ENCODE measurements at places on chromosomes 1 and 21.

DNA sequence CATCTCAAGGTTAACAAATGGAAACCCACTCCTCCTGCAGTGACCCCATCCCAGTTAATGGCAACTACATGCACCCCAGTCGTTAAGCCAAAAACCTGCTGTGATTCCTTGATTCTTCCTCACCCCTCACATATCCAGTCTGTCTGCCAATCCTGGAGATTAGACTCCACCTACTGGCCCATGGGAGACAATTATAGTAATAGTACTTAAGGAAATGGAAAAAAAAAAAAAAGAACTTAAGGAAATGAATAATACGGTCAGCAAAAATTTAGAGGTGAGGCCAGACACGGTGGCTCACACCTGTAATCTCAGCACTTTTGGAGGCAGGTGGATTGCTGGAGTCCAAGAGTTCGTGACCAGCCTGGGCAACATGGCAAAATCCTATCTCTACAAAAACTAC is 7.0 kb downstream of the NOL9 start:
- no peak for DNase-seq

DNA sequence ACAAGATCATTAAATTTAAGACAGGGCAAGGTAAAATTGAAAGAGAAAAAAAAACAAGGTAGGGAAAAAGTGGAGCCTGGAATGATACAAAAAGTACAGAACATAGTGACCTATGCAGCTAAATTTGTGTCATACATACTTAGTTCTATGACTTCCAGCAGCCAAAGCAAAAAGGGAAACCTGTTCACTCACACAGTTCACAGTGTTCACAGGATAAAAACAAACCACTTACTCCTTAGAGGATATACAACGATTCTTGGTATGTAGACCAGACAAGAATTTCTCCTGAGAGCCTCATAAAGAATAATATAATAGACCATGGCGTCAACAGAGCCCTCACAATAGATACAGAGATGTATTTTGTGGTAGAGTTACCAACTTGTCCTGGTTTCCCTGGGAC is 27.5 kb downstream of the COA7 start:
- no peak for DNase-seq

DNA sequence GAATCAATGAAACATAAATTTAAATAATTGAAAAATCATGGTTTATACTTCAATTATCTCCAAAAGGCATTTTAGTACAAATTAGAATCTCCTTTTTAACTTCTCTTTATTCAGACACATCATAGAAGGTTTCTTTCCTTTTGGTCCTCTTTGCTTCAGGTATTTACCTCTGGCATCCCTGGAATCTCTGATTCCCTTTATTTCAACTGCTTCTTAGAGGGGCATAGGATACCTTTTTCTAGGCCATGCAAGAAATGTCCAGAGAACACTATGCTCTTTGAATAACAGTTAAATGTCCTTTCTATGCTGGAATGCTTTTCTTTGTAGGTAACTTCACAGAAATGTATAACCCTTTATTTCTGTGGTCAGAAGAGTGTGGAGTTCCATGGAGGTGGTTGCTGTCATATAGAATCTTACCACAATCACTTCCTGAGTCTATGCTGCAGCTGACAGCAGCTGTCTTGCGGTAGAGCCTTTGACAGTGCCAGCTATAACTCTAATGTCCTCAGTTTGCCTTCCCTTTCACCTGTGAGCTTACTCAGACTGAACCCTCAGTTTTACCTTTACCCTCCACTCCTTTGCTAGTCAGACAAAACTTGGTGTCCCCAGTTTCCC is 8.6 kb downstream of the LAMC2 start:
- DNase-seq = no peak

DNA sequence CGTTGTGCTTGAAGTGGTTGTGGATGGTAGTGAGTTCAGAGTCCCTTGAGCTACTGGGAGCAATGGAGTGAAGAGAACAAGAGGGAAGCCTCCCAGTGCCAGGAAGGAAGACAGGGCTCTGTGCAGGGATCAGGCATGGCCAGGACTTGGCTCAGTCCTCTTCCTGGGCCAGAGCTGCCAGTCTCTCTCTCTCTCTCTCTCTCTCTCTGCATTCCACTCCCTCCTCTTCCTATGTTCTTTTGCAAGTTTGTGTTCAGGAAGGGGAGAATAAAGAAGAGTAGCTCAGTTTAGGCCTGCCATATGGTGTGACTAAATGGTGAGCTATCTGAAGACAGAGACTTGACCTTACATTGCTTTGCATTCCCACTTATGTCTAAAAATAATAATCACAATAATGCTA is 20.5 kb upstream of the RPTN start:
- no peak for DNase-seq

- no peak for DNase-seq
Measured at GRCh38 chr1:32500387-32501209, 35.7 kb downstream of the ZBTB8B start.

- no peak for DNase-seq
Measured at GRCh38 chr1:9852410-9853248, 28.9 kb upstream of the CLSTN1 start.

DNA sequence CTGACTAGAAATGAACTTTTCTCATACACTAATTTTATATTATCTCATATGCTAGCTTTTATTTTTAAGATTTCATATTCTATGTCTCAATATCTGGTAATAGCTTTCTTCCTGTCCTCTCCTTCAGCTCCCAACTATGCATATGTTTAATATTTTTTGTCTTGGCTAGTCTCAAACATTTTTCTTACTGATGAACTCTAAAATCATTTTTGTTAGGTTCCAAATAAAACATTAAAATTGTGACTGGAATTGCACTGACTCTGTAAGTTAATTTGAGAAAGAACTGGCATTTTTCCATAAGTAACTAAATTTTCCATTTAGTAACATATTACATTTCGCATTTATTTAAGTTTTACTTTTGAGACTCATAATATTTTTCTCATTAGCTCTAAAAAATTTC is 368.5 kb upstream of the DPYD start:
- no peak for DNase-seq

DNA sequence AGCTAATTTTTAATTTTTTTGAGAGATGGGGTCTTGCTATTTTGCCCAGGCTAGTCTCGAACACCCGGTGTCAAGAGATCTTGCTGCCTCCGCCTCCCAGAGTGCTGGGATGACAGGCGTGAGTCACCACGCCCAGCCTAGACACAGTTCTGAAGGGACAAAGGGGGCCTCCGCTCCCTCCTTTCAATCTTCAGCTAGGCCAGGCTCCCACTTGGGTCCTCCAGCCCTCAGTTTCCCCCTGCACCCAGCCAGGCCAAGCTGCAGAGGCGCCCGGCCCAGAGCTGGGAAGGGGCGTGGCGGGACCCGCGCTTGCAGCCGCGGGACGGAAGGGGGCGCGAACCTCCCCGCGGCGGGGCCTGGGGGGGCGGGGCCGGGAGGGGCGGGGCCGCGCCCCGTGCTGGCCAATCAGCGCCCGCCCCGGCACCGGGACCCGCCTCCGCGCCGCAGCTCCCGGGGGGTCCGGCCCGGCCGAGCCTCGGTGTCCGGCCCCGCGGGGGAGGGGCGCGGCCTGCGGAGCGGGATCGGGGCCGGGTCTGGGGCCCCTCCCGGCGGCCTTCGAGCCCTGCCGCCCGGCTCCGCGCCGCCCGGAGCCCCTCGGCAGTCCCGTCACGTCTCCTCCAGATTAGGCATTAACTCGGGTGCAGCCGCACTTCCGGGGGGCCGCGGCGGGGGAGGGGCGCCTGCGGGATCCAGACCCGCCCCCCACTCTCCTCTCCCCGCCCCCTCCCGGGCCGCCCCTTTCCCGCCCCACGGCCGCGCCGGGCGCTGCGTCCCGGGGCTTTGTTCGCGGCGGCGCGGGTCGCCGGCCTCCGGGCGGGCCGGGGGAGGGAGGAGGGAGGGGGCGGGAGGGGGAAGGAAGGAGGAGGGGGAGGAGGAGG is 559 bp upstream of the AGRN start:
- peak; percentile 69 for DNase-seq

DNA sequence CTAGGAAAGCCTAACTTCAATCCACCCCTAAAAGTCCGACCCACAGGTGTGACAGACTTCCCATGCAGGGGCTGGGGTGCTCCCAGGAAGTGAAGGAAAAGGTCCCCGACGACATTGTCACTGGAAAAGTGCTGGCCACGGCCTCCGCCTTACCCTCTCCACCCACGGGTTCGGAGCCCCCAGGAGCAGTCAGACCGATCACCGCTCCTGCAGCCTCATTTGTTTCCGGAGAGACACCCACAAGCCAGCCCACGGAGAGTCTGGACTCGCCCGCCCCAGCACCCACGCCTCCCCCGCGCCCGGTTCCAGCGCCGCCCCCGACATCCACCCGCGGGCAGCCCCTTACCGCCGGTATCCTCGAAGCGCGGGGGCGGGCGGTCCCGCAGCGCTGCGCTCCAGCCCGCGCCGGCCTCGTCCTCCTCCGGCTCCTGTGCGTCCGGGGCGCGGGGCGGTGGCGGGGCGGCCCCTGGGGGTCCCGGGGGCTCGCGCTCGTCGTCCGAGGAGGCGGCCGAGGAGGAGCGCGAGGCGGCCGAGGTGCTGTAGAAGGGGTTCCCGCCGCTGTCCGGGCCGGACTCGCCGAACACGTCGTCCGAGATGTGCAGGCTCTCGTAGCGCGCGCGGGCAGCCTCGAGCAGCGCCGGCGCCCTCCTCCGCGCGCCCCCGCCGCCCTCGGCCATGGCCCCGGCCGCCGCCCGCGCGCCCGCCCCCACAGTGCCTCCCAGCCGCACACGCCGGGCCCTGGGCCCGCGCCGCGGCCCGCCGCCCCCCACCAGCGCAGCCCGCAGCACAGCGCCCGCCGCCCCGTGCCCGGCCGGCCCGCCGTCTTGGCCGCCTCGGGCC is 660 bp downstream of the PGBD5 start:
- no peak for DNase-seq

All from activated gamma-delta T cell (primary cell).